ENCODE measurements at places on chromosomes 4 and X.

DNA sequence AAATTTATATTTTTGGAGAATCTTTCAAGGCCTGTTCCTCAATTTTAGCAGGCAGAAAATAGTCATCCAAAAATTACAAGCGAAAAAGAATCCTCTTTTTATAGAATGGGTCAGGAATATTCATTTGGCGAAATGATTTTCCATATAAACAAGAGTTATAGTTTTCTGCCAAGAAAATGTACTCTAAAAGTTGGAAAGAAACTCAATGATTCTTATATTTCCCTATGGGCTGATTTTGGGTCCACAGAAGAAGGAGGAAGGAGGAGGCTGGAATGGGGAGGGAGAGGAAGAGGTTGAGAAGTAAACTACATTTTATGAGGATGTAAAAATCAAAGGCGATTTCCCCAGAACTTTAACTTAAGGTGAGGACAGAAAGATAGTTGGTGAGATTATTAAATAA lies 159.3 kb downstream of the DCAF12L1 start:
- no peak for DNase-seq

DNA sequence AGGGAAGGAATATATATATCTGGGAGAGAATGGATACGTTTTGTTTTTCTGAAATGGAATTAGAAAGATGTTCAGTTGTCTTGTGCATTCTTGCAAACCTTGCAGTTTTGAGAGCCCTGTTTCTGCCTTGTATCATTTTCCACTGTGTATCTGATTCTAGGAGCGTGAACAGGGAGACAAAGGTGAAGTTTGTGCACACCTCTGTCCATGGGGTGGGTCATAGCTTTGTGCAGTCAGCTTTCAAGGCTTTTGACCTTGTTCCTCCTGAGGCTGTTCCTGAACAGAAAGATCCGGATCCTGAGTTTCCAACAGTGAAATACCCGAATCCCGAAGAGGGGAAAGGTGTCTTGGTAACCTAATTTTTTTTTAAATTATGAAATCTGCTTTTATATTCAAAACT lies 17.7 kb downstream of the PGM2 start:
- DNase-seq: no peak

DNA sequence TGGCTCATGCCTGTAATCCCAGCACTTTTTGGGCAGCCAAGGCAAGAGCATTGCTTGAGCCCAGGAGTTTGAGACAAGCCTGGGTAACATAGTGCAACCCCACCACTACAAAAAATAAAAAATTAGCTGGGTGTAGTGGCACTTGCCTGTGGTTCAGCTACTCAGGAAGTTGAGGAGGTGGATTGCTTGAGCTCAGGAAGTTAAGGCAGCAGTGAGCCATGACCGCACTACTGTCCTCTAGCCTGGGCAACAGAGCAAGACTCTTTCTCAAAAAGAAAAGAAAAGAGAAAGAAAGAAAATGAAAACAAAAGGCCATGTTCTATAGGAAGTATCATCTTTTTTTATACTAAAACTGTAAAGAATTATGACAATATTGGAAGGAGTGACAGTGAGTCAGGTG lies 38.5 kb downstream of the NEK1 start:
- no peak for DNase-seq

GRCh38 chr4:31458813-31459212 lies 738.6 kb downstream of the PCDH7 start:
- no peak for DNase-seq

- DNase-seq: no peak
Measured at GRCh38 chr4:42927946-42928345, 35.4 kb downstream of the GRXCR1 start.

- DNase-seq: no peak
Measured at GRCh38 chrX:41050359-41050758, 34.9 kb upstream of the USP9X start.

GRCh38 chr4:84669201-84669600 lies 86.3 kb downstream of the CDS1 start:
- DNase-seq: no peak

- DNase-seq: no peak
Measured at GRCh38 chr4:23135792-23136645, 443.3 kb downstream of the GBA3 start.

DNA sequence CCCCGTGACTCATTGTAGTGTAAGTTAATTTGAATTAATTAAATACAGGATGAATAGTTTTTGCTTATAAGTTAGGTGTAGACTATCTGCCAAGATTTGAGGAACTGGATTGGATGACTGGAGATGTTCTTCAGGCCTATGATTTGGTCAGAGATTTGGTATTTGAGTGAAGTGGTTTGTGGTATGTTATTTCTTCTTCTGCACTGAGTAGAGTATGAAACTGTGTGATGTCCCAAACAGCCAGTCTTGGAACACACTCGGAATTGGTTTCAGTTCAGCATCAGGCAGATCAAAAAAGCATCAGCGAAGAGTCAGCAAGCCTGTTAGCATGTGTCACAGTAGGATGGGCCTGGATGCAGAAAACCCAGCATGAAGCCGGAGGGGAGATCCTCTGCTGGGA lies 294.1 kb downstream of the ARHGAP10 start:
- no peak for DNase-seq

DNA sequence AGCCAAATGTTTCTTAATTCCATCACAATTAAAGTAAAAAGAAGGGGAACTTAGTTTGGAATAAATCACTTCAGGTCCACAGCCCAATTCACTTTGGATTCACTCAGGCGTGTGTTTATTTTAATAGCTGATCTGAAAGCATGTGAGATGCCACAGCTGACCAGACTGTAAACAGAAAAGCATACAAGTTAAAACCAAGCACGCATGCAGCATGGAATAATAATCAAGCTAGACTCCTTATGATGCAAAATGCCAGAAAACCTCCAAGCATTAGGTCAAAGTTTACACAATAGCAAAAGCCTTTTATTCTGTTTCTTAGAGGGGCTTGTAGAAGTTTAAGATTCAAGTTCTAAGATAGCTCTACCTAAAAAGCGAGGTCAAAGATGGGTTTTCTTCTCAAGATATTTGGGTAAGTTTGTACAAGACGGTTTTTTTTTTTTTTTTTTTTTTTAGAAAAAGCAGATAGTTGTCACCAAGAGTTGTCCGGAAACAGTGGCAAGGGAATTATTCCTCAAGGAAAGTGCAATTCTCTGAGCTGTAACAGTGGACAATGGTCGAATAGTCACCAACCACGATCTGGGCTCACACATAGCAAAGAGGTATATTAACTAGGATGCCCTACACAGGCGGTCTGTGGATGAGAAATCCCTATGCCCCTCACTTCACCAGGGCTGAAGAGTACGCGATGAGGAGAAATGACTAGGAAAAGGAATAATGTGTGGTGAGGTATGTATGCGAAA lies 763 bp upstream of the PRRG1 start:
- DNase-seq: no peak

- DNase-seq: no peak
Measured at GRCh38 chr4:70577220-70577927, 14.7 kb upstream of the AMBN start.

DNA sequence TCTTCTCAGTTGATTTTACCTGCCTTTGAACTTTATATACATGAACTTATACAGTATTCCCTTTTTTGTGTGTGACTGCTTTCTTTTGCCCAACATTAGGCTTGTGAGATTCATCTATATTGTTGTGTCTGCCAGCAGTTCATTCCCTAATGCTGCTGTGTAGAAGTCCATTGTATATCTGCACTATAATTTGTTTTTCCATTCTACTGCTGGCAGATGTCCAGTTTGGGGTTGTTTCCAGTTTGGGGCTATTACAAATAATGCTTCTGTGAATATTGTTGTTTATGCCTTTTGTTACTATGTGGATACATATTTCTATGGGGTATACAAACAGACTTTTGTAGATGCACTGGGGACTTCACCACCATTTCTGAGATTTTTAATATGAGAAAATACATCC lies 268.4 kb downstream of the DCTD start:
- no peak for DNase-seq

DNA sequence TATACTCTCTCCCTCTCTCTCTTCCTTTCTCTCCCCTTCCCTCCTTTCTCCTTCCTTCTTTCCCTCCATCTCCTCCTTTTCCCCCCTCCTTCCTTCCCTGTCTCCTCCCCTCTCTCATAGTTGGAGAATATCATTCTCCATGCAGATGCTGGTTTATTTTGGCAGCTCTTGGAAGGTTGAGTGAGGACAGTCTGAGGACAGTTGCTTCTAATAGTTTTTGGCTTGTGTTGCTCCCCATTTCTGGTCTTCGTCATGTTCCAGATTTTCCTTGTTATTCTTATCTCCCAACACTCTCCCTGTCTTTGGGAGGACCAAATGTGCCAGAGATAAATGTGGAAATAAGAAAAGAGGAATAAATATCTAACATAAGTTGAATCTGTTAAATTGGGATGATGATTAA lies 263.0 kb downstream of the FRMPD4 start:
- DNase-seq: no peak

DNA sequence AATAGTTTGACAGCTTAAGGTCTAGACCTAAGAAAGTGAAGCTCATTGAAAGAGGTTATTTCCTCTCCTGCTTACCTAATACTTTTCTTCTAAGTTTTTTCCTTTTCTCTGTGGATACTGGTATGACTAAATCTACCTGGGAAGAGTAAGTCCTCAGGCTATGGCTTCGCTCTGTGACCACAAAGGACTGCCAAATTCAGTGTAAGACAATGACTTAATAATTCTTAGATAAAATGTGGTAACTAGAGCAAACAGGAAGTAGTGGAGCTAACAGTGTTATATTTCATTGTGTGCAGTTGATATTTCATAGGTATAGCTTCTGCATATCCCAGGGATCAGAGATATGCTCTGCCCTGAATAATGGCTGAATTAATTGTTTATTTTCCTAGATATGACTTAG lies 418.9 kb downstream of the CCSER1 start:
- no peak for DNase-seq

GRCh38 chr4:48470570-48470969 lies 12.6 kb upstream of the SLC10A4 start:
- DNase-seq: no peak

DNA sequence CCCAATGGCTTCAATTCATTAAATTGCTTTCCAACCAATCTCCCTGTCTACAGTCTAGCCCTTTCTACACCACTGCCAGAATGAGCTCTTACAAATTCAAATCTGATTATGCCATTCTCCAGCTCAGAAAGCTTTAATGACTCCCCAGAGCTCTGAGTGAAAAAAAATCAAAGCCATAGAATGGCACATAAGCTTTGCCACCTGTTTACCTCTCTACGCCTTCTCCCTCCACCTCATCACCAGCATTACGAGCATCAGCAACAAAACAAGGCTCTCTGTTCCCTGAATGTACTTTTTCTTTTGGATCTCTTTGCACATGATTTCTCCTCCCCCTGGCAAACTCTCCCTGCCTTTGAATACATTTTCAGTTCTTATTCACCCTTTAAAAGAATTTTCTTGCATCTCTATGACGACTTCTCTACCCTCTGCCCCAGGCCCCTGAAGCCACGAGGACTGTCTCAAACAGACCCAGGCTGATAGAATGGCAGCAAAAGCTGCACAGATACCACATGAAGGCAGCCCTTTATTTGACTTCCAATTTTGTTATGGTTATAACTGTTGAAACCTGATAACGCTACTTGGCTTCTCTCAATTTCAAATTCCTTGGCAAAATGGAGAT lies 516.0 kb downstream of the PCDH7 start:
- DNase-seq: no peak

DNA sequence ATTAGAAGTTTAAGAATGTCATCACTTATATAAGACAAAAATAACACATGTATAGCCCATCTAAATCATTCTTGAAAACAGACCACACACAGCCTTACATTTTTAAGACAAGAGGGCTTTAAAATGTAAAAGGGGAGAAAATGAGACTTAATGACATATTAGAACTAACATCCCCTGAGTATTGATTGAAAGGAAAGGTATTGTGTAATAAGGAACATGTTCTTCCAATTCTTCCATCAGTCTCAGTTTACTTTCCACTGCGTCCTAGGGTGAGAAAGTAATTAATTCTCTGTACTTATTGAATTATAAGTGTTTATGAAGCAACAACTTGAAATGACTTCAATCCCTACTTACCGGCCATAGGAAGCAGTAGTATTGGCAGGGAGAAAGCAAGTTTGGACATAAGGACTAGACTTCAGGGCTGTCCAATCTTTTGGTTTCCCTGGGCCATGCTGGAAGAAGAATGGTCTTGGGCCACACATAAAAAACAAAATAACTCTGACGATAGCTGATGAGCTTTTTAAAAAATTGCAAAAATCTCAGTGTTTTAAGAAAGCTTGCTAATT lies 202.7 kb upstream of the SPRY1 start:
- DNase-seq: no peak

- DNase-seq: no peak
Measured at GRCh38 chr4:89284828-89285227, 22.8 kb downstream of the GPRIN3 start.

DNA sequence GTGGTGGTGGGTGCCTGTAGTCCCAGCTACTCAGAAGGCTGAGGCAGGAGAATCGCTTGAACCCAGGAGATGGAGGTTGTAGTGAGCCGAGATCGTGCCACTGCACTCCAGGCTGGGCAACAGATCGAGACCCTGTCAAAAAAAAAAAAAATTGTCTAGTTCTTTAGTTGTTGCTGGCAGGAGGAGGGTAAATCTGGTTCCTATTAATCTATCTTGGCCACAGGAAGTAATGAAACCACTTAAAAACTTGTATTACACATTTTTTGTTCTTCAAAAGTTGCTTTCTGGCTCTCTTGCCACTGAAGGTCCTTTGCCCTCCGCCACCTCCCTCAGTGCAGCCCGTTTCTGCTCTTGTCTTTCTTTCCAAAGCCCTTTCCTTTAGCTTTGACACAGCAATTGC lies 102.9 kb upstream of the ARSJ start:
- no peak for DNase-seq

DNA sequence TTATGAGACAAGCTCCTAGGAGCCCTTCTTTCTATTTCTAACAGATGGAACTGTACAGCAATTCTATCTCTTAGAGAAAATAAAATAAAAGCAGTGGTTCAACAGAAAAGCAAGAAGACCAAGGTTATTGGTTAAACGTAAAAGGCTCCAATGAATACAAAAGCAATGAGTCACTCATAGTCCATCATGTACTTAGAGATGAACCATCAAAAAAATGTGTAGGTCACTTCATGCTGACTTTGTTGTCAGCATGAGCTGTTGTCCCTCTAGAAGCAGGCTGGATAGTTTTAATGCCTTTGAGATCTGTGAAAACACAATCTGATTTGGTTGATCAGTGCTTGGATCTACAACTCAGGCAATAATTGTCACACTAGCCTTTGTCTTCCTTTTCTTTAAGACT lies 378.6 kb upstream of the ANXA10 start:
- DNase-seq: no peak

GRCh38 chr4:17347445-17347844 lies 164.4 kb downstream of the QDPR start:
- peak; percentile 9 for DNase-seq

DNA sequence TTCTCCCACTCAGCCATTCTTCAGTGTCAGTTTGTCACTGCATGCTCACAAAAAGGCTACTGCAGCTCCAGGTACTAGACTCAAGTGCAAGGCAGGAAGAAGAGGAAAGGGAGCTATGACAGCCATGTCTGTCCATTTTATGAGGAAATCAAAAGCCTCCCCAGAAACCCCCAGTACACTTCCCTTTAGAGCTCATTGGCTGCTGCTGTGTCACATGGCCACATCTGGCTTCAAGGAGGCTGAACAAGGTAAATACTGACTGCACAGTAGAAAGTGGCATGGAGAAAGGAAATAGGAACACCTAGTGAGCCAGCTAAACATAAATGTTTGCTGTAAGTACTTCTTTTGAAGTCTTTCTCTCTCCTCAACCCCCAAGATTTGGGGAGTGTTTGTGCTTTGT lies 67.2 kb upstream of the FRAS1 start:
- no peak for DNase-seq

- no peak for DNase-seq
Measured at GRCh38 chr4:24211856-24212255, 322.0 kb upstream of the PPARGC1A start.

- DNase-seq: no peak
Measured at GRCh38 chr4:158121161-158121579, 51.7 kb downstream of the GASK1B start.

Measured in prostate gland (tissue), 2 donors.